ENCODE measurements at places on chromosomes 4 and X.

DNA sequence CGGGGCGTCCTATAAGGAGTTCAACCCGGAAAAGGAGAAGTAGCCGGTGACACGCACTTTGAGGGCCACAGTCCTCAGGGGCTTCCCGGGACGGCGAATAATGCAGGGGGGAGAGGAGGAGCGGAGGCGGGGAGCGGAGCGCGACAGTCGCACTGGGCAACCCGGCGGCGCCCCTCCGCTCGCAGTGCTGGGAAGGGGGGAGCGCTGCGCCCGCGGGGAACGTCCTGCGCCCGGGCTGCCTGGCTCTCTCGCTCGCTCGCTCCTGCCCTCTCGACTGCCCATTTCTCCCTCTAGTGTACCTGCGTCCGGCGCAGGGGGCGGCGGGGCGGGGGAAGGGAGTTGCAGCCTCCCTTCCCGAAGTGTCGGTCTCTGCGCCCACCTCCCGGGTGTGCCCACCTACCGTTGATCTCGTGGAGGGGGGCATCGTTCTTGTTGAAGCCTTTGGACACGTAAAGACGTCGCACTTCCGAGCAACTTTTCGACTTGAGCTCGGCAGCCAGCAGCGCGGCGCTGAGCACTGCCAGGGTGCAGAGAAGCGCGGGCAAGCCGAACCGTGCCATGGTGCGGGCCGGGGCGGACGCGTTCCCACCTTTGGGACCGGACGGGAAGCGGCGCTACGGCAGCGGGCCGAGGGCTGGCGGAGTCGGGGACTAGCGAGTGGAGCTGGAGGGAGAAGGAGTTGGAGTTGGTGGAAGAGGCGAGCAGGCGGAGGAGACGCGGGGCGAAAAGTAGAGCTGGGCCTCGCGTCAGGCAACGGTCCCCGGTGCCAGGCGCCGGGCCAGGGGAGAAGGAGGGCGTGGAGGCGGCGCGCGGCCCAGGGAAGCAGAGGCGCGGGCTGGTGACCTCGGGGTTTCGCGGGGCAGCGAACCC is 648 bp downstream of the GPC4 start:
- no peak for DNase-seq

DNA sequence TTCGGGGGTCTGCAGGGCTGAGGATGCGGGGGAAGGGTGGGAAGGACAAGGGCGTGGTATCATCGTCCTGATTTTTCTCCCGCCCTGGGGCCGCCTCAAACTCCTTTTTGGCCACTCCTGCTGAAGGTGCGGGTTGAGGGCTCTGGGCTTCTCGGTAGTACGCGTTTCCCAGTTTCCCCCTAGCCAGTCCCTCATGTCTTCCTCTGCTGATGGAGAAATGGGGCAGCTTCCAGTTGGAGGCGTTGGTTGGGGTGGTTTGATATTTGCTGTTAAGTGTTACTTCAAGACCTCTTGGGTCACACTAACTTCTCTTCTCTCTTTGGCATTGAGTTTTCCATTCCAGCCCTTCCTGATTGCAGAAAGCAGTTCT is 482 bp downstream of the GSTCD start:
- DNase-seq = peak; percentile 24

DNA sequence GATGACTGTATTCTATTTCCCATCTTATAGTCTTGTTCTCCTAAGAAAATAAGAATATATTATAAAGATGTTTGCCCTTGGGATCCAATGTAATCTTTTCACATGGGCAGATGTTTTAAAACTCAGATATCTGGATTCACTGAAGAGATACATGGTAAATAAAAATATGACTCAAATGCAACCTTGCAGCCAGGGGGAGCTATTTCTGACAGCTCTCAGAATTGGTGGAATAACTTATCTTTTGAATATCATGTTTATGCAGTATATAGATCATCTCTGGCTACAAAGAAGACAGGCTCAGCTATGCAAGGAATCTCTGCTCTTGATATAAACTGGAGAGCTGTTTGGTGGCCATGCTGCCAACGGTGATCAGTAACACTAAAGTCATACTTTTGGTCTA is 274.7 kb downstream of the GLUD2 start:
- DNase-seq = no peak

GRCh38 chr4:31360786-31361185 is 640.6 kb downstream of the PCDH7 start:
- peak; percentile 32 for DNase-seq

DNA sequence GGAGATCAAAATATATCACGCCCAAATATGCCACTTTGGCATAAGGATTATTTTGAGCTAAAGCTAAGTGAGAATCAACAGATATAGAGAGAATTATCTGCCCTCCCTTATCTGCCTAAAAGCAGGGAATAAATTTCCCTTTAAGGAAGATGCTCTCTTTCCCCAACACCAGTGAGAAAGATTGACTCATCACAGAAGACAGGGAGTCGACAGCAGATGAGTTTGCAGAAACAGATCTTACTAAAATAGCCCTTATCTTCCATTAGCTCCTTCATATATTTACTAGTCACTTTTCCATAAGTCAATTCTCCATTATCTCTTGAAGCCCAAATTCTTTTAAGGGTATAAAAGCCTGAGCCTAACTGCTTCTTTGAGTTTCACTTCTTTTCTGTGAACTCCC is 156.6 kb downstream of the CAMK2D start:
- no peak for DNase-seq

DNA sequence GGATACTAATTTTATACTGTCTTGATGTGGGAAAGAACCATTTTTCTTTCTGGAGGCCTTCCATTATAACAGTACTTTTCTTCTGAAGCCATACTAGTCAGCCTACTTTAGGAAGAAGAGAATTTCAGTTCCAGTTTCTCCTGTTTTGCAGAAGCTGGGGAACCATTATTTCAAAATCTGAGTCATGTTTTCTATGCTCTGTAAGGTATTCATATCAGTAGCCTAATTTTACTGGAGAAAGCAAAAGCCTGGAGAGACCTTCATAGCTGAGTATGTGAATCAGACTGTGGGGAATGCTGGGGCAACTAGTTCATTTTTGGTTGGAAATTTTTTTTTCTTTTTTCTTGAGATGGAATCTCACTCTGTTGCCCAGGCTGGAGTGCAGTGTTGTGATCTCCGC is 22.4 kb downstream of the AFF1 start:
- DNase-seq = peak; percentile 71

- no peak for DNase-seq
Measured at GRCh38 chr4:80197601-80198440, 518 bp downstream of the PRDM8 start.

DNA sequence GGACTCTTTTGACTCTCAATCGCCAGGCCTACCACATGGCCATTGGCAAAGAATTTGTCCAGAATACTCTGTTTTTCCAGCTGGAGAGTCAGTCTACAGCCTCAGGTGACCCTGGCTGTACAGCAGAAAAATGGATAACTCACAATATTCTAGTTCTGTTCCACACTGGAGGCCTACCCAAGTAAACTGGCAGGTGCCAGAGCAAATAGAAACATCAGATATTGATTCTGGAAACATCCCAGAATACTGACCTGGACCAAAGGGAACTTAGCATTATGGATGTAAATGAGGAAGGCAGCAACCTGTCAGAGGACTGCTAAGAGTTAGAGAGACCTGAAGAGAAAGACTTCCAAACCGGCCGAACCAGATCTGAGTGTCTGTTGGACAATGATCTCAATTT is 147.9 kb upstream of the SMAD1 start:
- DNase-seq = no peak

DNA sequence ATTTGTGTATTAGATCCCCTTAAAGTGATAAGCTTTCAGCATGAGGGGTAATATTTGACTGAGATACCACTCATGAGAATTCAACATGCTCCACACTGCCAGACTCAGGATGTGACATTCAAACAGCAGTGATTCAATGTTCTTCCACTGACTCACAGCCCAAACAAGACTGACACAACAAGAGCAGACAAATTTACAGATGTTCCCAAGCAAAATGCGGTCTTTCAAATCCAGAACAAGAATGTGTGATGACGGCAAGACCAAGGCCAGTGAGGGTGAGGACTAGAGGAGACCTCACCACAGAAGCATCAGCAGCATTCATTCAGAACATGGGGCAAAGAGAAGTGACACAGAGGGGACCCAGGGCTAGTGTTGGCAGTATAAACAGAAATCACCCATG is 99.3 kb upstream of the GRIA3 start:
- peak; percentile 70 for DNase-seq

GRCh38 chr4:1417522-1418390 is 11.5 kb upstream of the NKX1-1 start:
- DNase-seq = no peak

DNA sequence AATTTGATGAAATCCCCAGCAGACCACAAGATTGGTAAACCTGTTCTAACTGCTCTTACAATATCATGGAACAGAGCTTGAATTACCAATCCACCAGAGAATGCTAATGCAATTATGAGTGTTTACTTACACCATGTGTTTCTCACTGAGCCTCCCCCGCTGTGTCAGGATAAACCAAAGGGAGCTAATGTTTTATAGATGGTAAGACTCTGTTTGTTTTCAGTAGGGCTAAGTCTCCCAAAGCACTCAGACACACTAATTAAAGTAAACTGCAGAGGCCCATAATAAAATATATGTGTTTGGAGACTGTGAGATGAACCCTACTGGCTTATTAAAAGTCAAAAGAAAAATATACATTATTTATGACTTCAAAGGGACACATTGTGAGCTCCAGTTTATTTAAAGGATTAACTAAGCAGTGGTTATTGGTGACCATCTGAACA is 261.7 kb upstream of the FAM241A start:
- no peak for DNase-seq

- DNase-seq = no peak
Measured at GRCh38 chr4:5814421-5814820, 78.5 kb downstream of the CRMP1 start.

DNA sequence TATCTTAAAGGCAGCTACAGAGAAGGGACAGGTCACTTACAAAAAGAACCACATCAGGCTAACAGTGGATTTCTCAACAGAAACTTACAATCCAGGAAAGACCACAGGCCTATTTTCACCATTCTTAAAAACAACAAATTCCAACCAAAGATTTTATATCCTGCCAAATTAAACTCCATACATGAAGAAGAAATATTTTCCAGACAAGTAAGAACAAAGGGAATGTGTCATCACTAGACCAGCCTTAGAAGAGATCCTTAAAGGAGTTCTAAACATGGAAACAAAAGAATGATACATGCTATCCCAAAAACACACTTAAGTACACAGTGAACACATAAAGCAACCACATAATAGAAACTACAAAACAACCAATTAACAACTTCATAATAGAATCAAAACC is 105.6 kb downstream of the ANXA10 start:
- peak; percentile 28 for DNase-seq

- DNase-seq = no peak
Measured at GRCh38 chrX:9635368-9635767, 130.3 kb downstream of the GPR143 start.

DNA sequence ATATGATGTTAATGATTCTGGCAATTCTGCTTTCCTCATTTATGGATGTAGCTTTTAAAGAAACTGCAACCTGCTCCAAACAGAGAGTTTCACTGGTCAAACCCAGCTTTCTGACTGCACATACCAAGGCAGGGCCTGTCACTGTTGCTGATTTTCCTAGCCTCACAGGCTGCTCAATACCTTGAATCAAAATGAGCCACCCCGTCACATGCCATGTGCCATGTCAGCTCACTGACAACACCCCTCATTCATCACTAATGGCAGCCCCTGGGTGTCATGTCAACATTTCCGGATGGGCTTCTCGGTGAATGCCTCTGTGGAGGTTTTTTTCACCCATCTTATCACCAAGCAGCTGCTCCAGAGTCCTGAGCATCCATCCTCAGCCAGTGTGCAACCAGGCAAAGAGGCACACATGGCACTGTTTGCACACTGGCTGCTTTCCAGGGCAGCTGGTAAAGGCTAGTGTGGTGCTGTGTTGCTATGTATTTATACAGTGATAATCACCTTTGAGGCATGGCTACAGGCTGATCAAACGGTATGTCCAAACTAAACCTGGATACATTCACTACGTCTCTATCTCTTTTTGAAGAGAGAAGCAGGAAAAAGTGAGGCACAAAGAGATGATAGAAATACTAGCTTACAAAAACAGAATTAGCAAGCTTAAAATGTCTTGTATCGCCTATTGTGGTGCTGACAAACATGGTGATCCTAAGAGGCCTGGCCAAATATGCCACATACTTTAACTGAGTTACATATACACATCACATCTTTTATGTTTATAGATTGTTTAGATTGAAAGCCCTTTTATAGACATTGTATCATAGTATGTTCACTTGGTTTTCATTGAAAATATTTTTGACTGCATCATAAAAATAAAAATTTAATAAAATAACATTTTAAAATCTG is 94.6 kb upstream of the INPP4B start:
- no peak for DNase-seq

DNA sequence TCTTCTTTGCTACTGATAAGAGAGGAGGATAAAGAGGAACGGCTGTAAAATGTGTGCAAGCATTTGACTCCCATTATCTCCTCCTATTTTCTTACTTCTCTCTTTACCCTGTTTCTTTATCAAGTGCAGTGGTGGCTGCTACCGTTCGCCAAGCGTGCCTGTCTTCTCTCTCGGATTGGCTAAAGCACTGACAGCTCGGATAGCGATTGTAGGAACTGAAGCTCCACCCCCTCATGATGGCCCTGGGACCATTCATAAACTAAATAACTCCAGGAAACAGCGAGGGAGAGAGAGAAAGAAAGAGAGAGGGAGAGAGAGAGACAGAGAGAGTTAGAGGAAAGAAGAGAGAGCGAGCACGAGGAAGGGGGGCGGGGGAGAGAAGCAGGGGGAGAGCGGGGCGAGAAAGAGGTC is 305 bp upstream of the MAB21L2 start:
- peak; percentile 76 for DNase-seq

- no peak for DNase-seq
Measured at GRCh38 chrX:103773445-103773844, 3.2 kb upstream of the PLP1 start.

DNA sequence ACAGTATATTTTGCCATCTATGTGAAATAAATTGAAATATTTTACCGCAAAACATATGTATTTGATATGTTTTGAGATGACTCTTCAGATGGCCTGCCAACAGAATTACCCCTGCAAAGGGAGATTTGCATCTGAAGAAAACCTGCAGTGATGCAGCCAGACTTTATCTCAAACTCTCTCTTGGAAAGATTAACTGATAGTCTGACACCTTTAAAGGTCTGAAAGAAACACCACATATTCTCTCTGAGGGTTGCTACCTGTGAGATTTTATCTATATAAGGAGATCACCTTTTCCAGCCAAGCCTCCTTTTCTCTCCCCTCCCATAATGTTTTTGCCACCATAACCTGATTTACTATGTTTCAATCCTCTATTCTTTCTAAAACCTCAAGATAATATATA is 1106.3 kb upstream of the IGFBP7 start:
- DNase-seq = no peak

- DNase-seq = no peak
Measured at GRCh38 chr4:22454955-22455354, 60.9 kb downstream of the ADGRA3 start.

- no peak for DNase-seq
Measured at GRCh38 chr4:55744369-55744768, 75.2 kb upstream of the EXOC1L start.

DNA sequence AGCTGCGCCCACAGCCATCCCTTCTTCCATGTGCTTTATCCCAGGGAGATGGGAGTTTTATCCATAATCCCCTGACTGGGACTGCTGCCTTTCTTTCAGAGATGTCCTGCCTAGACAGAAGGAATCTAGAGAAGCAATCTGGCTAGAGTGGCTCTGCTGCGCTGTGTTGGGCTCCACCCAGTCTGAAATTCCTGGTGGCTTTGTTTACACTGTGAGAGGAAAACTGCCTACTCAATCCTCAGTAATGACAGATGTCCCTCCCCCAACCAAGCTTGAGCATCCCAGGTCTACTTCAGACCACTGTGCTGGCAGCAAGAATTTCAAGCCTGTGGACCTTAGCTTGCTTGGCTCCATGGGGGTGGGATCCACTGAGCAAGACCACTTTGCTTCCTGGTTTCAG is 116.9 kb upstream of the AR start:
- no peak for DNase-seq

GRCh38 chrX:130267956-130268448 is 697 bp downstream of the ZNF280C start:
- DNase-seq = no peak
